ENCODE measurements at places on chromosomes 2 and 18.

DNA sequence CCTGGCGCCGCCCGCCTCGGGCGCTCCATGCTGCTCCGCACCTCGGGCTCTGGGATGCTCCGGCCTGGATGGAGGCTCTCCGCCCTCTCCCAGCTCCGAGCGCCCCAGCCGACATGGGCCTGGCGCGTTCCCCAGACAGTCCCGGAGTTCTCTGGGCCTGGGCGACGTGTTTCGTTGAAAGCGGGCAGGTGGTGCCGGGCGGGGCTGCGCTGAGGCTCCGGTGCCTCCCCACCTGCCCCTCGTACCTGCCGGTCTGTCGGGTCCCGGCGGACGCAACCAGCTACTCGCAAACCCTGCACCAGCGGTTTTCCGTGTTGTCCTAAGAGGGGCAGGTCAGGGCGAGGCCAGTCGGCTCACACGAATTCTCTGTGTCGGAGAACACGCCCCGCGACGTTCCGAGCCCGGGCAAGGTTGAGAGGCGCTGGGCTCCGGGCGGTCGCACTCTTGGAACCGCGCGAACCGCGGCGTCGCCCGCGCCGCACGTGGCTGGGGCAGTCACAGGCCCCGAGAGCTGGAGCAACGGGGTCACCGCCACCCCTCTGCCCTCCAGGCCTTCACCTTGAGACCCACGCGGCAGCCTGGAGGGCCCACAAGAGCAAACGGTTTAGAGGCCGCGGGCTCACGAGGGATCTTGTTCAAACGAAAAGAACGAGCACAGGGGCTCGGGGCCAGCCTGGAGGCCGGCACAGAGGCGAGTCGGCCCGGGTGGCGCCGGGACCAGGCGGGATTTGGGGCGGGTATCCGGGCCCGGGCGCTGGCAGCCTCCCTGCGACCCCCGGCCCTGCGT, 4.2 kb upstream of the SIX2 start:
- no peak for DNase-seq

DNA sequence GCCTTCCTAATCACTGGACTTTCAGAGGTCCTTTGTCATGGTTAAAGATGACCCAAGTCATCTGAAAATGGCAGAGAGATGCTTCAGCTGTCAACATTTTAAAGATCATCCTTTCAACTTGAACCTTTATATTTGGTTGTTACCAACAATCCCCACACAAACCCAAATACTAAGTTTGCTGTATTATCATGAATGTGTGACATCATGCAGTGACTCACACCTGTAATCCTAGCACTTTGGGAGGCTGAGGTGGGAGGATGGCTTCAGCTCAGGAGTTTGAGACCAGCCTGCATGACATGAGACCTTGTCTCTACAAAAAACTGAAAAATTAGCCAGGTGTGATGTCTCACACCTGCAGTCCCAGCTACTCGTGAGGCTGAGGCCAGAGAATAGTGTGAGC, 55.2 kb upstream of the NRP2 start:
- DNase-seq, result no peak

- DNase-seq, result no peak
These were observed 170.9 kb downstream of the SEPTIN10 start for GRCh38 chr2:109442715-109443319.

GRCh38 chr18:70333757-70334156, 44.9 kb downstream of the SOCS6 start:
- DNase-seq, result no peak

DNA sequence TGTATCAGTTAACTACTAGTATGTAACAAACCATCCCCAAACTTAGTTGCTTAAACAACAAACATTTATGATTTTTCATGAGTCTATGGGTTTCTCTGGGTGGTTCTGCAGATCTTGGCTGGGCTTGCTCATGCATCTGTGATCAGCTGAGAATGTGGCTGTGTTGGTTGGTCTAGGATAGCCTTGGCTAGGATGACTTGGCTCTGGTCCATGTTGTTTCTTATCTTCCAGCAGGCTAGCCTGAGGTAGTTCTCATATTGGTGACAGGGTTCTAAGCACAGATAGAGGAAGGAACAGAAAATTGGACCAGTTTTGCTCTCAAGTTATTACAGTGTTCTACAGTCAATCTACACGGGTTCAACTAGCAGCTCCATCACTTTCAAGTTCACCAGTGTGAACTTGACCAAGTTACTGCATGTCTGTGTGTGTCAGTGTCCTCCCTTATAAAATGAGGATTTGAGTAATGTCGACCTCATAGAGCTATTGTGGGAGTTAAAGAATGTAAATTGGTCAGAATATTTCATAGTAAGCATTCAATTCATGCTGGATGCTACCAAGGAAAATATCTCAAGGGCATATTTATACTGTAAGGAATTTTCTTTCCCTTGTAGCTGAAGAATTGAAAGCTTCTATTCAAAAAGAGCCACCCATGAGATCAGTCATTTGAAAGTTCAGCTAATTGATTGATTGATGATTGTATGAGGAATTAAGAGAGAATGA, 65.3 kb downstream of the MYO3B start:
- DNase-seq, result no peak

DNA sequence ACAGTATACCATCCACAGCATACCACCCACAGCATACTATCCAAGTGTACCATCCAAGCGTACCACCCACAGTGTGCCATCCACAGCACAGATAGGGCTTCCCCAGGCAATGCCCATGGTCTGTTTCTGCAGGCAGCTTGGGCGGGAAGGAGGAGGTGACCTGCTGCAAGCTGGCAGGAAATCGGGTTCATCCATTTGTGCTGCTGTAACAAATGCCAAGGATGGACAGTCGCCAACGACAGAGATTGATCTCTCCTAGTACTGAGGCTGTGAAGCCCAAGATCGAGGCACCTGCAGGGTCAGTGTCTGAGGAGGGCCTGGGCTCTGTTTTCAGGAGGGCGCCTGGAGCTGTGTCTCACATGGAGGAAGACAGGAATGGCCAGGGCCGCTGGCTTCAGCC, 93.6 kb upstream of the SNTG2 start:
- no peak for DNase-seq

- DNase-seq, result no peak
These were observed 120.5 kb upstream of the POU3F3 start for GRCh38 chr2:104733226-104733943.

- DNase-seq, result no peak
These were observed 216.9 kb upstream of the VWC2L start for GRCh38 chr2:214193943-214194342.

- no peak for DNase-seq
These were observed at the start of gene MPP4 for GRCh38 chr2:201698588-201699226. Gene MPP4 (minus strand): TSS chr2:201698644. CDS start chr2:201693954, 4,690 bp downstream.

GRCh38 chr2:224479826-224480225, 77.9 kb upstream of the FAM124B start:
- no peak for DNase-seq

DNA sequence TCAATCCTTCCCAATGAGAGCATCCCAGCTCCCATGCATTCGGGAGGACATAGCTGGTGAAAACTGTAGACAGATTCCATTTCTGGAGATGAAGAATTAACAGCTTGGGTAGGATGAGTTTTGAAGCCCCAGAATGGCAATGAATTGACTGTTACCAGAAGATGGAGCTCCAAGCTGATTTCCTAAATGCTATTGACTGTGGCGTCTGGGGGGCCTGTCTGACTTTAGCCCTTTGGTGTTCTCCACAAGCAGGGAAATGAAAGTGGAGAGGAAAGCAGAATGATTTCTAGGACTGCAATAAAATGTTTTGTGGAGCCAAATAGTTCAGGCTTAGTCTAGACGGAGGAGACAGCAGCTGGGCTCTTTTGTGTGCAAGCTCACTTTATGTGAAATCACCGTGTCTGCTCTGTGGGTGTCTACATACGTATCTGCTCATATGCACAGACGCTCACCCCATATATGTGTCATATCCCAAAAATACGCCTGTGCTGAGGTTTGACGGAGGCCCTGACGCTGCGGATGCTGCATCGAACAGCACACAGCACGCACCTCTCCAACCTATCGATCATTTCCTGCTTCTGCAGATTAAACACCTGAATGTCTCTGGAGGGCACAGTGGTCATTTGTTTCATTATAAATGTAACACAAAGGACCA, 166.4 kb upstream of the PXDN start:
- DNase-seq, result no peak

DNA sequence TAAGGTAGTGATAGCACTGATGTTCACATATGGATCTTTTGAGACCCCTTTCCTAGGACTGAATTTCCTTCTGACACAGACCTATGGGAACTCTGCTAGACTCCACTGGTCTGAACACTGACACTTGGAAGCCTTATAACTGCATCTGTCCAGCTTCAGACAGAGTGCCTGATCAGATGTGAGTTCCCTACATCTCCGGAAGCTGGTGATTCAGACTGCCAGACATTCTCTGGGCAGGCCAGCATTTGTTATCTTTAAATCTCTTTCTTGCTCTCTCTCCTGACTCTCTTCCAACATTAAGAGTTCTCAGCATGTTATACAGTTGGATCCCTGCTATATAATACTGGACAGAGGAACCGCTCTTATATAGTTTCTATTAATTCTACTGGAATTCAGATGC, 408.5 kb downstream of the ZEB2 start:
- no peak for DNase-seq

DNA sequence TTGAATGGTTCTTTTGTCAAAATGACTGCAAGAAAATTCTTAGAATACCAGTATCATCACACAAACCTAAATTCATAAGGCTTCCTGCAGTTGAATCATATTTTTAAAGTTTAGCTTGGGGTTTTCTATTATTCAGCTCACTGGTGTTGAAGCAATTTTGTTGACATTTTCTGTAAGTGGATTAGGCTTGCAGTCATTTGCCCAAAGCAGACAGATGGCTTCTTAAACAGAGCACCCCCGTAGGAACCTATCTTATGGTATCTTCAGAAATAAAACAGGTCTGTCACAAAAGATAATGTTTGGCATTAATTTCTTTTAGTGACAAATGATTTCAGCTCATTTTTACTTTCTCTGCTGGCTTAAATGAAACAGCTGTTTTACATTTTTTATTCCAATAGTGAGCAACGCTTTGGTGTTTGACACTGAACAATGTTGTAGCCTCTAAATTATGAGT, 331.1 kb downstream of the PLCL1 start:
- no peak for DNase-seq

GRCh38 chr2:141055531-141055930, 1075.3 kb downstream of the LRP1B start:
- DNase-seq, result no peak

DNA sequence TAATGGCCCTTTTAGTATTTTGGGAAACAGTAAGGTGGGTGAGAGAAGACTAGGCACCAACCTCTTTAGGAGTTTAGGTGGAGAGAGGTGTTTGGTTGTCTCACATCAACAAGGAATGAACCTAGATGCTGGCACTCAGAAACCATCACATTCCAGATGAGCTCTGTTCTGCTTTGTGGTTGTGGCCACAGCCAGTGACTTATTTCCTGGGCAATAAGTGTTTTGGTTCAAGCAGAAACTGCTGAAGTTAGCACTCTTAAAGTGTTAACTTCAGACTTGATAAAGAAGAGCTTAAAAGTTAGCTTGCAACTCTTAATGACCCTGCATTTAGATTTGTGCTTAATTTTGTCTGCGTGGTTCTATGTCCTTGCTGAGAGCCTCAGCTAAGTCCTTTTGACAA, 929.2 kb downstream of the SLC4A3 start:
- DNase-seq, result no peak

DNA sequence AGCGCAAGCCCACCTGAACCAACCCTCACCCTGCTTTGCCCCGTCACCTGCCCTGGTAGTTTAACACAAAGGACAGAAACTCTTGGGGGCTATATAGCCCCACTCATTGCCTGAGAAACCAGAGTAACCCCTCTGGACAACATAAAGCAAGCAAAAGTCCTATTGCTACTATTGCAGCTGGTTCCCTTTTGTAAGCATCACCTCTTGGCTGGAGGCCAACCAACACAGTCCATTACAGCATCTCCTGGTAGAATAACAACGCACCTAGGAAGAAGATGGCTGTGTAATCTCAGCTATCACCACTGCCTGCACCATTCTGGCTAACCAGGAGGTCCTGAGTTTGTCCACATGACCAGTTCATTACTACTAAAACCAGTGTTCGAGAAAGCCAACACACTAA, 36.4 kb downstream of the FLACC1 start:
- DNase-seq, result no peak

- DNase-seq, result no peak
These were observed 12.5 kb downstream of the VAPA start for GRCh38 chr18:9926223-9926894.

DNA sequence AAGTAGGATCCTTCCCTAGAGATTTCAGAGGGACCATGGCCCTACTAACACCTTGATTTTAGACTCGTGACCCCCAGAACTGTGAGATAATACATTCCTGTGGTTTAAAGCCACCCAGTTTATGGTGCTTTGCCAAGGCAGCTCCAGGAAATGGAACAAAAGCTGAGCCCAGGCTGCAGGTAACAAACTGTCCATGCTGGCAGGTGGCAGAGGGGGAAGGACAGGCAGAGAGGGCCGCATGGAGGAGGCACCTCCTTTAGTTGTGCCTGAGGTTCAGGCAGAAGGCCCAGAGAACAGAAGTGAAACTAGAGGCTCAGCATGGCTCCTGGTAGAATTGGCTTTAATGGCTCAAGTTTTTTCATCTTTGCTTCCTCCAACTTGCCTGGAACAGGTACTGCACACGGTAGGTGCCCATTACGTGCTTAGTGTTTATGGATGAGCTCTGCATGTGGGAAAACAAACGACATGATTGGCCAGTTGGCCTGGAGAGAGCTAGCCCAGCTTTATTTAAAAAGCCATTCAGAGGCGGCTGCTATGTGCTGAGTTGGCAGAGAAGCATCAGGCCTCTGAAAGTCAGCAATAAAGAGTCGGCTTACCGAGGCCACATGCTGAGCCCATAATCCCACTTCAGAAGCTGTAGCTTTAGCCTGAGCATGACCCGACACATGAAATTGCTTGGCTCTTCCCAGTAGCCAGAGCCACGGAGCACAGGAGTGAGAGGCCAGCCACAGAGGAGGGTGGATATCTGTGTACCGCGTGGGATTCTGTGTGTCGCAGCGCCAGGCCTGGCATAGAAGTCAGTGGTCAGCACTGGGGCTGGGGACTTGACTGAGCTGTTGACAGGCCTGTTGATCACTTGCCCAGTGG, 36.5 kb downstream of the HS1BP3 start:
- DNase-seq, result no peak

DNA sequence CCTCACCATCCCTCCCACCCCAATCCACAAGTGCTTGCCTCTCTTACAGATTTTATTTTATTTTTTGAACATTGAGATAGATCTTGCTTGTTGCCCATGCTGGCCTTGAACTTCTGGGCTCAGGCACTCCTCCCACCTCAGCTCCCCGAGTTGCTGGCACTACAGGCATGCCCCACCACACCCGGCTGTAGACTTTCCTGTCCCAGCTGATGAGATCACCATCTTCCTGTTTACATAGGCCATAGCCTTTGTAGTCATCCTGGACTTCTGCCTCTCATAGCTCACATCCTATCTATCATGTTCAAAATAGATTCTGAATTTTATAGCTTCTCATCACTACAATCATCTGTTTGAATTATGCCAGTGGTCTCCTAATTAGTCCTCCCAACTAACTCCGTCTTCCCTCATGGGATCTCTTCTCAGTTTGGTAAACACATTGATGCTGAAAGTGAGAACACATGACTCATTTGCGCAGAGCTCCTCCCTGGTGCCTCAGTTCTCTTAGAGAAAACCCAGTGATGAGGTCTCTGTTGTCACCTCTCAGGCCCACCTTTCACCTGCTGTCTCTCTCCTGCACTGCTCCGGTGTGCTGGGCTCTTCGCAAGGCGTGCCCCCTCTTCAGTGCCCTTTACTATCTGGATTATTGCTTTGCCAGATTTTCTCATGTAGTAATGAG, 243.0 kb downstream of the ZNF407 start:
- no peak for DNase-seq

Data from stimulated activated CD8-positive, alpha-beta memory T cell treated with anti-CD3 and anti-CD28 coated beads, Interleukin-12 subunit alpha, Interleukin-12 subunit beta, amount 100 ng/mL, for 4 hours (primary cell).